Left kidney (tissue), 8 donors: ENCODE measurements at places on chromosomes 7 and 10. TPM values are rescaled to one million over a fixed set of nuclear protein-coding genes. Genes with fewer than 3 reads are reported as not detected.

IL2RA gene
- polyA plus RNA-seq = 0.05 TPM

ITIH2 gene
- 0.43 TPM for polyA plus RNA-seq

- DNase-seq = no peak
Observed at GRCh38 chr7:76515999-76516443, 5.7 kb downstream of the UPK3B start.

- DNase-seq = no peak
Observed at GRCh38 chr7:38629651-38630510, 1.3 kb downstream of the AMPH start.

- DNase-seq = no peak
Observed at GRCh38 chr10:9823268-9823930, 1194.3 kb upstream of the CELF2 start.

DNA sequence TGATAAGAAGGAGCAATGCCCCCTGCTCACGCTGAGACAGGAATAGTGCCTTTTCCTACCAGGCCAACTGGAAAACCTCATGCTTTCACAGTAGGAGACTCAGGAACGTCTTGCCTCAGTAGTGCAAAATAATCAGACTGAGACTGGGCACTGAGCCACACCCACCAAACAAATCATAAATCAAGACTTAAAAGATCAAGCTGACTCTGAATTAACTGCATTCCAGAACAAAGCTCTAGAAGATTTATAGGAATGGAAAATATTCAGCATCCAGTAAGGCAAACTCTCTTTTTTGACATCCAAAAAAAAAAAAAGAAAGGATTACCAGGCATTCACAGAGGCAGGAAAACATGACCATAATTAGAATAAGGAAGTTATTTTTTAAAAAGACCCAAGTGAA lies 30.5 kb upstream of the SLC18A3 start:
- no peak for DNase-seq

DNA sequence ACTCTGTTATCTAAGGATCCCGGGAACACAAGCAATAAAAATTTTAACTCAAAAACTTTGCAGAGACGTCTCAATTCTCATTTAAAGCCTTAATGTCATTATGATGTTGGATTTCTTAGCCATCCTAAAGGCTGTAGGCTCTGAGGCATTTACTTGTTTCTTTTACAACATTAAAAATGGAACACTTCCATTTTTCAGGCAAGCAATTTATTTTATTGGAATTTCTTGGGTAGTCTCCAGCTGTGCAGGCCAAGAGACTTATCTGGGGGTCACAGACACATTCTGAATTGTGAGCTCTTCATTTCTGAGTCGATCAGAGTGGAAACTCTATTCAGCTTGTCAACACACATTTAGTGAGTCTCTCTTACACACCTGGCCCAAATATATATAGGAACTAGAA lies 48.0 kb upstream of the KIF5B start:
- no peak for DNase-seq

GRCh38 chr7:79877874-79878465 lies 256.7 kb upstream of the GNAI1 start:
- DNase-seq = no peak

GRCh38 chr7:132933072-132933458 lies 148.8 kb downstream of the CHCHD3 start:
- DNase-seq = no peak

GRCh38 chr10:12969951-12970350 lies 31.6 kb downstream of the CCDC3 start:
- no peak for DNase-seq
